Myocyte (in vitro differentiated cells): ENCODE measurements at places on chromosomes 12 and 14.

DNA sequence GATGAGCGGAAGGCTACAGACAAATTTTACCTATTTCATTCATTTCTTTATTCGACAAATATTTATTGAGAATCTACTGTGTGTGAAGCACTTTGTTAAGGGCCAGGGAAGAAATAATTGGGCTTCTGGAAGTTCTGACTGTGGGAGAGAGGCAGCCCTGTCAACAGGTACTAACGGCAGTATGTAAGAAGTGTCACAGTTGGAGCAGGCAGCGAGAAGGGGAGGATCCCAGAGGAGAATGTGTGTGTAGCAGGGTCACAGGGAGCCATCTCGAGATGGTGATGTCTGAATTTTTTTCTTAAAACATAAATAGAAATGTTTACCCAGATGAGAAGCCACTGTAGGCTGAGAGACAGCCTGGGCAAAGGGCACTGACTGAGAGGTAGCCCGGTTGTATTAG, 163.3 kb upstream of the SLC38A2 start:
- DNase-seq, result no peak

DNA sequence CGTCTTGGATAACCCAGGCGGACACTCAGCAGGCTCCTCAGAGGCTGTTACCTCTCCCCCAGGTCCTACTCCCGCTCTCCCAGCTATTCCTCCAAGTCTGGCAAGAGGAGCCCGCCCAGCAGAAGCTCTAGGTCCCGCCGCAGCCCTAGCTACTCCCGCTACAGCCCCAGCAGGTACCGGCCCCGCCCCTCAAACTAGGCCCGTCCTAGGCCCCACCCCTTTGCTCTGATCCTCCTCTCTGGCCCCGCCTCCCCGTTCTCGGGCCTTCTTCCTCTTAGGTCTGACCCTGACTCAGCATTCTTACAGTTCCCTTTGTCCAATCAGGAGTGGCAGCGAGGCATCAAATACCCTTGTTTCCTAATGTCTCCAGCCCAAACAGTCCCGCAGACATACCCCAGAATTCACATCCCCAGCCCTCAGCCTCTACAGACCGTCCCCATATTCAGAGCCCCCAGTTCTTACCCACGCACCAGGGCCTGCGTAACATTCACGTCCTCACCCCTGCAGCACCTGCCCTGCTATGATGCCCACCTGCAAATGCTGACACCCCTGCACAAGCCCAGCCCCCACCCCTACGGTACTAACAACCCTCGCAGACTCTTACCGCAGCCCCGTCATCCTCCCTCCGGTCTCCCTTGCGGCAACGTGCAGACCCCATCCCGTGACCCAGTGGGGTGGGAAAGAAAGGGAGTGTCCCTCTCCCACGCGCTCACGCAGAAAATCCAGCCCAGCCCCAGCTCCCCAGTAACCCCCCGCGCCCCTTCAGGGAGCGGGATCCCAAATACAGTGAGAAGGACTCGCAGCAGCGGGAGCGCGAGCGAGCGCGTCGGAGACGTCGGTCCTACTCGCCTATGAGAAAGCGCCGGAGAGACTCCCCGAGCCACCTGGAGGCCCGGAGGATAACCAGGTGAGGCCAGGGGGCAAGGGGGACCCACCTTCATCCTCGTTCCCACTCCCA, 25.0 kb upstream of the HSPB8 start:
- no peak for DNase-seq

GRCh38 chr12:105175397-105175990, 60.5 kb downstream of the APPL2 start:
- no peak for DNase-seq

GRCh38 chr12:52546126-52546525, 6.8 kb downstream of the KRT71 start:
- no peak for DNase-seq

- DNase-seq, result peak; percentile 19
Measured at GRCh38 chr12:110171636-110172035, 47.5 kb downstream of the IFT81 start.

DNA sequence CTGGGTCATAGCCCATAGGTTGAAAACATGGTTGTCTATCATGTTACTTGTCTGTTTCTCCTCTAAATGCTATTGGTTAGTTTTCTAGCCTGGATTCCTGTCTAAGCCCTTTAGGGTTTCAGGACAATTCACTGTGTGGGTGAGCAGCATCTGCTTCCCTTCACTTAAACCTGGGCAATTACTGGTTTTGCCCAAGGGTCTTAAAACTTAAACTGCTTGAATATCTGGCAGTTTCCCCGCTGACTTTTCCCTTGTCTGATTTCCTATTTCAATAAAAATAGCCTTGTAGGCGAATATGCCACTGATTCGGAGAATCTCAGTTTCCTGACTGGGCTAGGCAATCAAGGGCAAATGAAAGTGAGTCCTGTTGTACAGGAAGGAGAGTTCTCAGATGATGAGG, 138.7 kb upstream of the FGD4 start:
- no peak for DNase-seq

DNA sequence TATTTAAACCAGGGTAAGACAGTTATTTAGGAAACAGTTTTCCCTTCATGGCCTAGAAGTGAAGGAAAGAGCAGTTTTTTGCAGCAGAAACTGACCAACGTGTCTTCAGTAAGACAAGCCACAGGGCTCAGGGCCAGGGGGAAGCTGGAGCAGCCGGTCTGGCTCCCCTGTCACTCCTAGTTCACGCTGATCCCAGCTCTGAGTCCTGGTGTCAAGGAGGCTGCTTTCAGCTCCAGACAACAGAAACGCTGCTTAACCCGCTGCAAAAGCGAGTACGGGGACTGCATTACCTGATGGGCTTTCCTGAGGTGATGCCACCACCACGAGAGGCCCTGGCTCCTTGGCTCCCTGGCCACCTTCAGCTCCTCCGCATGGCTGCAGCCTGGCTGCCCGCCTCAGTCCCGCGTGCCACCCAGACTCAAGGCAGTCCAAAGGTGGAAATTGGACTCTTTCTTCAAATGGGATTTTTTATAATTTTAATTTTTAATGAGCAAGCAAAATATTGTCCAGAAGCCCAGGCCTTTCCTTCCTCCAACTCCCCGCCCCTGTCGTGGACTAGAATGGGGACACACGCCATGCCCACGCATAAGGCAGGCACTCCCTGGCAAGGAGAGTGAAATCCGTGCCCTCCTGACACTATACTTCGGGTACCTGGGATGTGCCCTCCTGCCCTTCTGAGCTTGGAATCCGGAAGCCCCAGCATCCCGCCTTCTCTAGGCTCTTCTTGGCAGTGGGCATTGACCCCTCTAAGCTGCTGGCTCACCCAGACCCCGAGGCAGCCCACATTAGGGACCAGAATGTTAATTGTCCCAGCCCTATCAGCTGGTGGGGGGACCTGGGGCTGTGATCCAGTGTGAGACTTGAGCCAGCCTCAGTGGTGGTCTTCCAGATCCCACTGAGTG, 85.0 kb downstream of the PAPOLA start:
- no peak for DNase-seq

DNA sequence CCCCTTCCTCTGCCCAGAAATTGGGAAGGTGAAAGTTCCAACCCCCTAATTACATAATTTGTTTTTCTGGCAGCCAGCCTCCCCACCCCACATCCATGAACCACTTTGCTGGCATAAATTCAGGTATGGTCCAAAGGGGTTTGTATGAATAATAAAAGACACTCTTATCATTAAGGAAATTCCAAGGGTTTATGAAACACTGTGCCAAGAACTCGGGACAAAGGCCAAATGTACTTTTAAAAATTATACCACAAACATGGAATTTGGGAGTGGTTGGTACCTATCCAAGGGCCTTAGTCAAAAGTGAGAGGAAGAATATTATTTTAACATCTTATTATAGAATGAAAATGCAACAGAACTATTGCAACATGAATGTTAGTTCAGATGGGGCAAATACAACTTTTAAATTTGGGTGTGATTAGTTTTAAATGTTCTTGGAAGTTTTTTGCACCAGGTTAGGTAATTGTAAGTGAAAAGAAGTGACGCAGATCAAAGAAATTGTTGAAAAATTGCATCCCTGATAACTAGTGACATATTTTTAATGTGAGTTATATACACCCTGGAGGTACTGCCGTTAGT, 217.8 kb downstream of the TMEM117 start:
- peak; percentile 24 for DNase-seq

DNA sequence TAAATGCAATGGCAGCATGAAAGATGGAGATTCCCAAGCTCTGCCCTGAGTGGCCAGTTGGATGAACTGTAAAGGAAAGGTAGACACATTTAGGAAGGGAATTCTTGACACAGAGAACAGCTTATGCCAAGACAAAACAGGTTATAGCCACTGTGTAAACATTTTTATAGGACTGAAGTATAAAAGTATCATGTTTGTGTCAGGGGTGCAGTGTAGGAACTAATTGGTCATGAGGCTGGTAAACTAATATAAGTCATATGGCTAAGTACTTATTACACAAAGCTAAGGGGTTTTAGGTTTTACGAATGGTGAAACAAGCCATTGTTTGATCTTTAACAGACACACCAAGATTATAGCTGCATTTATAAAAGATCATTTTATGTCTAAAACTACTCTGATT, 207.7 kb upstream of the SLC16A7 start:
- DNase-seq, result no peak

DNA sequence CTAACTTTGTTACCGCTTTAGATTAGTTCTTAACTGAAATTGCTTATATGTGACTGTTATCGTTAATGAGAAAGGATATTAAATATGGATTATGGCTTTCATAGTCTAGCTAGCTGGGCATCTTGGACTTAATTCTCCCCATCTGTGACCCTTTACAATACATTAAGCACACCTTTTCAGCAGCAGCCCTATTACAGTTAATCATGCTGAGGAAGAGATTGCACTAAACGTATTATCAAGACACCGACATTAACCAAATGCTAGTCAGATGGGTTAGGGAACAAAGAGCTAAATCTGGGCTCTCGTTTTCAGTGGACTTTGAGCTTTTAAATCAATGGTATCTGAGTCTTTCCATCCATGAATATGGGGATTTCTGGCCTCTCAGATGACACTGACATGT, 447.5 kb upstream of the DCN start:
- no peak for DNase-seq

- no peak for DNase-seq
Measured at GRCh38 chr12:78599366-78599765, 265.2 kb upstream of the SYT1 start.

DNA sequence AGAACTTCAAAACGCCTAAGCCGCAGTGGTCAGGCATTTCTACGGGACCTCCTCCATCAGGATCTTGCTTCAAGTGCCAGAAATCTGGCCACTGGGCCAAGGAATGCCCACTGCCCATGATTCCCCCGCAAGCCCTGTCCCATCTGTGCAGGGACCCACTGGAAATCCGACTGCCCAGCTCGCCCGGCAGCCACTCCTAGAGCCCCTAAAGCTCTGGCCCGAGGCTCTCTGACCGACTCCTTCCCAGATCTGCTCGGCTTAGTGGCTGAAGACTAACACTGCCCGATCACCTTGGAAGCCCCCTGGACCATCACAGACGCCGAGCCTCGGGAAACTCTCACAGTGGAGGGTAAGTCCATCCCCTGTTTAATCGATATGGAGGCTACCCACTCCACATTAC, 1113.0 kb upstream of the TMEM132C start:
- no peak for DNase-seq

GRCh38 chr12:109741286-109741969, 27.8 kb downstream of the FAM222A start:
- DNase-seq, result no peak

GRCh38 chr12:51377099-51377984, 13.9 kb downstream of the GALNT6 start:
- DNase-seq, result peak; percentile 67

DNA sequence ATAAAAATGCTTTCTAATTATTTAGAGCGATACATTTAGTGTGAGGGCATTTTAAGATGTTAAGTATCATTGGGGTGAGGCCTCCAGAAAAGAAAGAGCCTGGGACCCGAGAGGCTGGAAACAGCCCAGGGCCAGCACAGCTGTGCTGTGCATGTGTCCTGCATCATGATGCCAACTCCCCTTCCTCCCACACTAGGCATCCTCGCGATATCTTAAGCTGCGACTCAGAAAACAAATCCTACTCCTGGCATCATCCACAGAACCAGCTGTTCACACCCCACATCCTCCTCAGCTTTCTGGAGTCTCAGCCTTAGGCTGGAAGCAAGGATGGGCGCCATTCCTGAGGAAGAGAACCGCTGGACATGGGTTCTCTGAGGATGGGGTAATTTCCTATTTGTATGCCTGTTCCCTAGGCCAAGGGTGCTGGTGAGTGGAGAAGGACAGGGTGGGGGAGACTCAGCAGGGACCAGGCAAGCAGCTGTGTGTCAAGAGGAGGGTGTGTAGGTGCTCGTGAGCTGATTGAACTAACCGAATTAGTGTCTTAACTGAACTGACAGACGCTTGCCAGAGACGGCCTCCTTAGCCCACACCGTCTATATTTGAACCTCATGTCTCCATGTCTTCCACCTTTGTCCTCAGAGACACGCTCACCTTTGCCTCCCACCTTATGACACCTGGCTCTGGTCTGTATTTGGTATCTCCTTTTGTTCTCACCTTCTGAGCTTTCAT, 15.6 kb upstream of the MCRS1 start:
- DNase-seq, result peak; percentile 93

DNA sequence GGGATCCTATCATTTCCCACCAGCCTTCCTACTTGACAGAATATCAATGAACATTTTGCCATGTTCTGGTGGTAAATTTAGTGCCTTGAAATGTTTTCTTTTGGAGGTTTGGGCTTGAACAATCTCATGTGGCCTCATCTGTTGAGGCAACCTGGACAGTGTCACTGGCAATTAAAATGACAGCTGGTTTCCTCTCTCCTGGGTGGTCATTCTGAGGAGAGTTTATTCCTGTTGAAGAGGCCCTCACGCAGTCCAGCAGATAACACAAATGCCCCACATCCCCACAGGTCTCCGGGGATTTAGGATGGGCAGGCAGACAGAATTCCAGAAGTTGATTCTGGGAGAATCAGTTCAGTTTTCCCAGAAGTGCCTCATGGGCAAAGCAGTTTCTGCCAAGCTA, 41.9 kb downstream of the MMAB start:
- no peak for DNase-seq

GRCh38 chr14:70670992-70671651, 29.4 kb downstream of the TTC9 start:
- DNase-seq, result peak; percentile 92

DNA sequence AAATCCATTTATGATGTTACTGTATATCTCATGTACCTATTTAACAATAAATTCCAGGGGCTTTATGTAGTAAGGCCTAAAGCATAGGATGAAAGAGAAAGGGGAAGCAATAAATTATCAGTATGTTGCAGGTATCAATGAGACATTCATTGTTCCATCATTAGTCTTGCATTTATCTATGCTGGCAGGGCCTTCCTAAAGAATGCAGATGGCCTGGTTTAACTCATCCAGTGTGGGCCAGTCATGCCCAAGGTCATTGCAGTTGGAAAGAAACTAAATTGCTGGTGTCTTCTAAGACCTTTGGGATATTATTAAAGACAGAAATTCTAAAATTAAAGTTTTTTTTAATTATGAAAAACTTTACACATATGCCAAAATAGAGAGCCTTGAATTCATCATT, 98.3 kb downstream of the AVPR1A start:
- DNase-seq, result no peak
